ENCODE measurements at places on chromosomes 13 and 19.
A peak's percentile ranks its signal among the peaks of the same experiment; 100 is the strongest.

GRCh38 chr13:41767801-41768200, 193.1 kb downstream of the VWA8 start:
- no peak for DNase-seq

DNA sequence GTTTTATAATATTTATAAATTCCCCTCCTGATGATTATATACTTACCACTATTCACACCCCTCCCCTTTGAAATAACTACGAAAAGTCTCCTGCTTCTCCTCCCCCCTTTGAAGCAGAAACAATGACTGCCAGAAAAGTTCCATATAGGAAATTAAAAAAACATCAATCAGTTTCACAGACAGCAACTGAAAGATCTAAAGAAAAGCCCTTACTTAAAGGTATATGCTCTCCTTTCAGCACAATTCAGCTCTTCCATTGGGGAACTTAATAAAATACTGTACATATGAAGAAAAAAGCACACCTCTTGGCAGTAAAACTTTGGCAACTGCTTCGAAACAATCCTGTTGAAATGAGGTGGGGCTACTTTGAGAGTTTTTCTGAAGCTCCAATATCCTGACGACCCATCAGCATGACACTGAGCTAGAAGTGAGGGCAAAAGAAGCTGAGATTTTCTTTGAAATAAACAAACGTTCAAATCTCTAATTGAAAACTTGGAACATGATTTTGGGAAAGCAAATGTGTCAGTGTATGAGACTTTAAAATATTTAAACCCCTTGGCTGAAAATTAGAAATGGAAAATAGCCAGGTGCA, 147.6 kb upstream of the RXFP2 start:
- no peak for DNase-seq

GRCh38 chr13:100497389-100497788, 91.2 kb downstream of the GGACT start:
- no peak for DNase-seq

GRCh38 chr13:105219651-105220050, 1315.8 kb downstream of the EFNB2 start:
- no peak for DNase-seq

DNA sequence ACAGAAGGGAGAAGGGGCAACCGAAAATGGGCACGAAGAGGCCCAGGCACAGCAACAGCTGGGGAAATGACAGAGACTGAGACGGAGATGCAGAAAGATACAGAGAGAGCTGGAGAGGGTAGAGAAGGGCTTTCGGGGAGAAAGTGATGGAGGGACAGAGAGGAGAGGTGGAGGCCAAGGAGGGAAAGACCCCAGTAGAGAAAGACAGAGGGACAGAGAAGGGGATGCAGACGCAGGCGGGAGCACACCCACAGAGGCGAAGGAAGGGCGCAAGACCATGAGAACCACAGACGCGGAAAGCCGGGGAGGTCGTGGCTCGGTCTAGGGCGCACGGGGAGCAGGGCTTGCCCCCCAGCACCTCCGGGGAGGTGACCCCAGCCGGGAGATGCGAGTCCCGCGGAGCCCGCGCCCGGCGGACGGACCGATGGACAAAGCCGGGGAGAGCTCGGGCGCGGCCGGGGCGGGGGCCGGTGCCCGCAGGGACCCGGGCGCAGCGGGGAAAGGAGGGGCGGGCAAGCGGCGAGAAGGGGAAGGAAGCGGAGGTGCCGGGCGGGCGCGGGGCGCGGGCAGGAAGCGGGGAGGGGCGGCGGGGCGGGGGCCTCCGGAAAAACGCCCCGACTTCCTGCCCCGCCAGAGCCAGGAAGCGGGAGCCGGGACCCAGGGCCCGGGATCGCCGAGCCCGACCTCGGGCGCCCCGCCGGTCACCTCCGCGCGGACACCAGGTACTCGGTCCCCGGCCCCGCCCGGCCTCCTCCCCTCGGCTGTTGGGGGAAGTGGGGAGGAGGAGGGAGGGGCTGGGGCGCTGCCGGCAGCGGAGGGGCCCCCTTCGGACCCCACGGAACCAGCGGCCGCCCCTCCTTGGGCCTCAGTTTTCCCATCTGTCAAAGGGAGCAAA, at the start of gene ARHGEF1:
Gene ARHGEF1, plus strand, starts transcription at position 617 of the 895 bp plus-strand sequence. CDS start 4,899 bp downstream, outside the sequence.
- no peak for DNase-seq

- peak; percentile 79 for DNase-seq
These were observed 16.2 kb downstream of the ZNF331 start for GRCh38 chr19:53553865-53554791.

DNA sequence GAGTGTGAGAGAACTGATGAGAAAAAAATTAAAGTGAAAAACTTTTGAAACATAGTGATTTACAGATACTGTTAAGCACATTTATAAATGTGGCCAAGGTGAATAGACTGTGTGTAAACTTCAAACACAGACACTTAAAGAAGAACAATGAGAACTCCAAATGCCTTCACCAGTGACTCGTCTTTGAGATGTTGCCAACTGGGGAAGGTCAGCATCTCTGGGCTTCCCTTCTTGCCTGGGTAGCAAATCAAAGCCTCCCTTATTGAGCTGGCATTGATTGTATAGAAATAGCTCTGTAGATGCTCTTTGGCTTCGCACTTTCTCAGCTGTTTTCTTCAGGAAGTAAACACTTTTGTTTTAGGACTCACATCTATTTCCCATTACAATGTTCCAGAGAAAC, 177.3 kb upstream of the SGCG start:
- no peak for DNase-seq

DNA sequence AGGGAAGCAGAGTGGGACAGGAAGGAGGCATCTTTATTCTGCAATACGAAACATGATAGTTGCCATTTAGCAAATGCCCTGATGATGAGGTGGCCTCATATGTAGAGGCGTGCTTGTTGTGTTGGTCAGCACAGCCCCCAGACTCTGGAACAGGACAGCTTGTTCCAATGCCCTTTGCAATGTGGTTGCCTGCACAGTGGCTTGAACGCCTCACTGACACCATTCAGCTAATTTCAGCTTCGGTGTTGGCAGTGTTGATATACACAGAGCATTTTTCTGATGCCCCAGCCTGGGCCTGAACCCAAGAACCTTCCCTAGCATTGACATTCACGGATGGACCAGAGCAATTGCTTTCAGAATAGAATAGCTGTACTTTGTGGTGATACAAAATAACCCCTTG, 133.3 kb downstream of the HS6ST3 start:
- no peak for DNase-seq

- no peak for DNase-seq
These were observed 43.9 kb upstream of the MAP3K10 start for GRCh38 chr19:40147338-40147692.

- no peak for DNase-seq
These were observed 26.7 kb downstream of the ZNRF4 start for GRCh38 chr19:5481957-5482356.

- no peak for DNase-seq
These were observed 379.1 kb downstream of the SUCLA2 start for GRCh38 chr13:47621931-47622330.

- no peak for DNase-seq
These were observed 338.8 kb upstream of the DACH1 start for GRCh38 chr13:72205773-72206172.

- DNase-seq = no peak
These were observed at the start of gene MAST1 for GRCh38 chr19:12838182-12838885. TSS of gene MAST1 (plus strand) at chr19:12838515. CDS start at chr19:12838573, 58 bp downstream.

- DNase-seq = no peak
These were observed 134.7 kb downstream of the POU4F1 start for GRCh38 chr13:78468621-78469020.

- peak; percentile 94 for DNase-seq
These were observed at the start of the genes CCDC159 and TMEM205 for GRCh38 chr19:11346104-11346940. TSS of gene CCDC159 (plus strand) at chr19:11346519. CDS start at chr19:11346607, 88 bp downstream. TSS of gene TMEM205 (minus strand) at chr19:11346268. CDS start at chr19:11345619, 649 bp downstream.

DNA sequence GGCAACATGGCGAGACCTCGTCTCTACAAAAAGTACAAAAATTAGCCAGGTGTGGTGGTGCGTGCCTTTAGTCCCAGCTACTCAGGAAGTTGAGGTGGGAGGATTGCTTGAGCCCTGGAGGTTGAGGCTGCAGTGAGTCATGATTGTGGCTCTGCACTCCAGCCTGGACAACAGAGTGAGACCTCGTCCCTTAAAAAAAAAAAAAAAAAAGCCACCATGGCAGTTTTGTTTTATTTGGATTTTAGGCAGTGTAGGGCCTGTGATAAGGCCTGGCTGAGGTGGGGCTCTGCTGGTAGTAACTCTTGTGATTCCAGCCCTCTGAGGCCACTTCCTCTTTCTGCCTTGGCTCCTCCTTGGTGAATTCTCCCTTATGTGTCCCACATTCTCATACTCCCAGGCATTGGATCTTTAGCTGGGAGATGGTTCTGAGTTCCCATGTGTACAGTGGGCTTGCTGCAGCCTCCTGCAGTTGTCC, 39.2 kb downstream of the GATAD2A start:
- DNase-seq = no peak

DNA sequence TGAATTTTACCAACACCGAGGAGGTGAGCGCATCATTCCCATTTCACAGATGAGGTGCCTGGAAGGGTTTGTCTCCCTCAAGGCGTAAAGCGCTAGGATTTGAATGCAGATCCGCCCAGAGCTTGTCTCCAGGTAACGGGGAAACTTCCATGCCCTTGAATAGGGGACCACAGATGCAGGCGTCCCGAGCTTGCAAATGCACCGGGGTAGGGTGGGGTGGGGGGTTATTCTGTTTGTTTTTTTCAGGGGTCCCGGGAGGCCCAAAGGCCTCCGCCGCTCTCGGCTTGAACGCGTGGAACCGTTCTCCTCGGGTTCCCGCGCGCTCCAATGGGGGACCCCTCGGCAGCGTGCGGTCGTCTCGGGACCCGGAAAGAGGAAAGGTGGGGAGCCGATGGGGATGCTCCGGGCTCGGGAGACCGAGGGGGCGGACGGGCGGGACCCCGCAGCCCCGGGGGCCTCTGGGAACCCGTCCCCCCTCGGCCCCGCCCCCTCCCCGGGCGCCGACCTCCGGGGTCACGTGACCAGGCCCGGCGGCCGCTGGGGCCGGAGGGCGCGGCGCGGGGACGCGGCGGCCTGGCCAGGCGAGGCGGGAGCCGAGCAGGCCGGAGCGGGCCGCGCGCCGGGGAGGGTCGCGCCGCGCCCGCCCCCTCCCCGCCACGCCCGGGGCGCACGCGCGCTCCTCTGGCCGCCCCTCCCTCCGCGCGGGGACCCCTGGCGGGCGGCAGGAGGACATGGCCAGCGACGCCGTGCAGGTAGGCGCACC, at the start of gene PKN1:
Gene PKN1, plus strand, starts transcription at position 516 of the 763 bp plus-strand sequence. Its CDS starts 216 bp downstream, at position 732.
- no peak for DNase-seq

GRCh38 chr19:4636151-4636717, 3.1 kb upstream of the TNFAIP8L1 start:
- DNase-seq = peak; percentile 45

- no peak for DNase-seq
These were observed 1981.1 kb upstream of the PCDH20 start for GRCh38 chr13:63396746-63397145.

GRCh38 chr19:48330012-48330681, 4.8 kb downstream of the EMP3 start:
- no peak for DNase-seq

GRCh38 chr19:1264801-1265614, 4.1 kb upstream of the CIRBP start:
- DNase-seq = no peak

DNA sequence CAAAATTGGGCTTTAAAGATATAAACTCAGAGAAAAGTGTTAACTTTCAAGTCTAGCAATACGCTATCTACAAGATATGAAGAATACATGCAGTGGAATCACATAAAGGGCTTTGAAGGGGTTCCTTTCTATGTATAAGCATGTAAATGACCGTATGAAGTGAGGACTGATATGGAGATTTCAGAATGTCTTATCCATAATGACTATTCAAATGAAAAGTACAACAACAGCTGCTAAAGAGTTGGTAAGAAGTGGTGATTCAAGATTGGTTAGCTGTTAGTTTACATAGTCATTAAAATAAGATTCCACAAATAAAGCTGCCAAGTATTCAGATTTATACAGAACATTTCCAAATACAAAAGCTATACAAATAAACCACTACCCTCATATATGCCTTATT, 153.4 kb upstream of the STARD13 start:
- DNase-seq = no peak

GRCh38 chr19:47315125-47315821, 5.6 kb downstream of the C5AR1 start:
- DNase-seq = no peak

DNA sequence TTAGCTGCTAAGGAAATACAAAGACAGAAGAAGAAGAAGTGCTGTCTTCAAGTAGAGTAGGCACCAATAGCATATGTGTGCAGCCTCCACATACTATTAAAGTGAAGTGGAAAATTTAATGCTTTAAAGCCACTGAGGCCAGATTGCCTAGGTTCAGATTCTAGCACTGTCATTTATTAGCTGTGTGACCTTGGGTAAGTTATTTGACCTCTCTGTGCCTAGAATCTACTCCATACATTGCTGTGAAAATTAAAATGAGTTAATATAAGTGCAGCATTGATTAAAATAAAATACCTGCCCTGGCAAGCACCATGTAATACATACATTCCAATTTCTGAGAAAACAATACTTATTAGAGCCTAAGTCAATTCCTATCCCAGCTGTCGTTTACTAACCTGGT, 110.5 kb downstream of the FRY start:
- DNase-seq = no peak

GRCh38 chr13:100341327-100341726, 247.3 kb downstream of the GGACT start:
- no peak for DNase-seq

GRCh38 chr19:31532034-31532433, 182.8 kb upstream of the TSHZ3 start:
- no peak for DNase-seq

DNA sequence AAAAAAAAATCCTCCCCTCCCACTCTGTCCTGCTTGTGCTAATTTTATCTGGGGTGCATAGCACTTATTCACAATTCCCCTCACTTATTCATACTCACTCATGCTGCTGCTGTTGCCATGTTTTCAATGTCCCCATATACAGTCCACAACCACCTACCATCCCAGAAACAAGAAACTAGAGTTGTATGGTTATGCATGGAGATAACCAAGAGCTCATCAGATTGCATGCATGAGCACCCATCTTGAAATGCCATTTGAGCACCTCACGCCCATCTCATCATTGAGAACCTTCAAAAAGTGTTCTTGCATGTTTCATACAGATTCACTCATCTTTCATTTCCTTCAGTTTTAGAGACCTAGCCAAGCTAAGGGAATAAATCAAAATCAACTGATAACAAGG, 15.1 kb upstream of the N4BP2L2 start:
- DNase-seq = no peak

DNA sequence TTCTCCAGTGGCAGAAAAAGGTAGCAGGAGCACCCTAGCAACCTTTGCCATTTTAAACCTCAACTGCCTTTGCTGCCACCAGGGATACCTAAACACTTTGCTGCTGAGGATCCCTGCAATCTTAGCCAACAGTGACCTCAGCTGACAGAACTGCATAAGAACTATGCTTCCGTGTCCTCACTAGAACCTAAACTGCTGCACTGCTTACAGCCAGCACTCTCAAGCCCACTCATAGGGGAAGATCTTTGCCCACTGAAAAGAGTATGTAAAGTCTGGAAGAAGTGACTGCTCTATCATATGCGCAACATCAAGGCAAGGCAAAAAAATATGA, 270.0 kb upstream of the PCDH20 start:
- no peak for DNase-seq

GRCh38 chr13:24664726-24665409, 15.3 kb upstream of the ATP12A start:
- no peak for DNase-seq

- DNase-seq = no peak
These were observed 100.9 kb downstream of the FOXO1 start for GRCh38 chr13:40565282-40566148.

- DNase-seq = no peak
These were observed 793.9 kb upstream of the PCDH9 start for GRCh38 chr13:68023838-68024581.

All from stimulated activated CD4-positive, alpha-beta T cell treated with anti-CD3 and anti-CD28 coated beads, Interleukin-1b, Interleukin-23, amount 100 ng/mL, for 1 hour (primary cell).